LHCN-M2 (cell line): ENCODE measurements at places on chromosomes 1 and 21.
A peak's percentile ranks its signal among the peaks of the same experiment; 100 is the strongest.

GRCh38 chr1:111346089-111346885, 55.6 kb downstream of the CHIA start:
- DNase-seq, result peak; percentile 83

- DNase-seq, result no peak
Observed at GRCh38 chr1:228216371-228217320, 8.8 kb downstream of the OBSCN start.

- no peak for DNase-seq
Observed at GRCh38 chr1:151039521-151039920, 3.1 kb downstream of the BNIPL start.

- DNase-seq, result peak; percentile 76
Observed at GRCh38 chr1:100955322-100955721, 59.4 kb downstream of the SLC30A7 start.

DNA sequence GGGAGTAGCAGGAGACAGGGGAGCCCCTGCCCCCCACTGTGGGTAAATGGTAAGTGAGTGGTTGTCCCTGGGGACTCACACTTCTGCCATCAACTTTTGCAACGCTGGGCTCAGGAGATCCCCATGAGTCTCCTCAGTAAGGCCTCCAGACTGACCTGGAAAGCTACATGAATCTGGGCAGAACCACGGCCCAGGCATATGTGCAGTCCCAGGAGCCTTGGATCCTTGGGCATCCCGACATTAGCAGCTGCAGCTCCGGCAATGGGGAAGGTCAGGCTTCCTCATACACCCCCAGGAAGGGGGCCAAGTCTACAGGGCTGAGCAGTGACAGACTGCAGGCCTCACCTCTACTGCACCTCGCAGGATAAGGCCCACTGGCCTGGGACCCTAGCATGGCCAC, 868.7 kb upstream of the ADGRL4 start:
- no peak for DNase-seq

GRCh38 chr1:193085263-193085662, 20.0 kb downstream of the GLRX2 start:
- DNase-seq, result no peak

GRCh38 chr1:244614113-244614836, 38.7 kb upstream of the DESI2 start:
- DNase-seq, result peak; percentile 3

DNA sequence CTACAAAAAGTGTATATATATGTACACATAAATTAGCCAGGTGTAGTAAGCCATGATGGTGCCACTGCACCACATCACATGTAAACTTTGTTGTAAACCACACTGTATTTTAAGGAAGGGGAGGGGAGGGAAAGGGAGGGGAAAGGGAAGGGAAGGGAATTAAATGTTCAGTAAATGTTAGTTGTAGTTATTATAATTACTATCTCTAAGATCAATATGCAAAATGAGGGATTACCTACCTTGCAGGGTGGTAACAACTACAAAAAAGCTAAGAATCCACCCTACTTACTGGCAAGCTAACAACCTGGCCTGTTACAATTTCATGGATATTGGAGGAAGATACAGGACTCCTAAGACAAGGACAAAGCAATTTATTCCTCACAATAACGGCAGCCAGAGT, 17.7 kb downstream of the FAF1 start:
- DNase-seq, result no peak

DNA sequence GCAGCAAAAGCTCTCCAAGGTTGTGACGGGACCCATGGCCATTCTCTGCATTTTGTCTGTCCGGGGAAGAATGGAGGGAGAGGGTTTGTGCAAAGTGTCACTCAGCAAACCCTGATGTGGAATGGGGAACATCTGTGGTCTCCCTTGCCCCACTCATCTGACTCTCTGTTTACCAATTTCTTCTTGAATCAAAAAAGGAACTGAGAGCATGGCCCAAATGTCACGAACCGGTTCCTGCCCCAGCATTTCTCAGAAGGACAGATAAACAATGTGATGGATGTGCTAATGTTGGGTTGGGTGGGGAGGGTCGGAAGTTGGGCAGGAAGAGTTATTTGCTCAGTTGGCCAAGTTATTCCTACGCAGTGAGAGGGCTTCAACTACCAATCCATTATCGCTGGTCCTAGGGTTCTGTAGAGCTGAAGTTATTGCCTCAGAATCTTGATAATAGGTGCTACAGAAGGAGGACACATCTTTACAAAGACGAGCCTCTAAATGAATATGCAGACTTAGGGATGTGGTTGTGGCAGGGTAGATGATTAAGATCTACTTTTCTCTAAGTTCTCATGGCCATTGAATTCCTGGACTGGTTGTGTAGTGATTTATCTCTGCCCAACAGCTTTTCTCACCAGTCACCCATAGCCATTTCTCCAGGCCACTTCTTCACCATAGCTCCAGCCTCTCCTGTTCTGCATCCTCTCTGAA, 9.6 kb upstream of the DUSP12 start:
- no peak for DNase-seq

DNA sequence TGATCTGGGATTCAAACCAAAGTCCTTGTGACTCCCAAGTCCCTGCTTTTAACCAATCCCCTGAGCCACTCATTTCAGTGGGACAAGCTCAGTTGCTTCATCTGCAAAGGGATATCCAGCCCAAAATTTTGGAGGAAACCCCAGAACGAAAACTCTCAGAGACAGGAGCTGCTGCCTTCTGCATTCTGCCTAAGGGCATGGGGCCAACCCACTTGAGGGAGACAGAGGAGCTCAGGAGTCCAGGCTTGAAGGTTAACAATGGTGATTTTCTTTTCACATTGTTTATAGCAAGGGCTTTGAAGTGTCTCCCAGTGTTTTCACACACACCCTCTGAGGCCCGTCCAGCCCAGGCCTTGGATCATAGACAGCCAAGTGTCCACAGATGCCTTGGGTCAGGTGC, 148.1 kb upstream of the CTTNBP2NL start:
- no peak for DNase-seq

GRCh38 chr1:26771643-26772321, 16.0 kb upstream of the PIGV start:
- peak; percentile 94 for DNase-seq

GRCh38 chr21:17949421-17949820, 130.3 kb upstream of the C21orf91 start:
- no peak for DNase-seq

DNA sequence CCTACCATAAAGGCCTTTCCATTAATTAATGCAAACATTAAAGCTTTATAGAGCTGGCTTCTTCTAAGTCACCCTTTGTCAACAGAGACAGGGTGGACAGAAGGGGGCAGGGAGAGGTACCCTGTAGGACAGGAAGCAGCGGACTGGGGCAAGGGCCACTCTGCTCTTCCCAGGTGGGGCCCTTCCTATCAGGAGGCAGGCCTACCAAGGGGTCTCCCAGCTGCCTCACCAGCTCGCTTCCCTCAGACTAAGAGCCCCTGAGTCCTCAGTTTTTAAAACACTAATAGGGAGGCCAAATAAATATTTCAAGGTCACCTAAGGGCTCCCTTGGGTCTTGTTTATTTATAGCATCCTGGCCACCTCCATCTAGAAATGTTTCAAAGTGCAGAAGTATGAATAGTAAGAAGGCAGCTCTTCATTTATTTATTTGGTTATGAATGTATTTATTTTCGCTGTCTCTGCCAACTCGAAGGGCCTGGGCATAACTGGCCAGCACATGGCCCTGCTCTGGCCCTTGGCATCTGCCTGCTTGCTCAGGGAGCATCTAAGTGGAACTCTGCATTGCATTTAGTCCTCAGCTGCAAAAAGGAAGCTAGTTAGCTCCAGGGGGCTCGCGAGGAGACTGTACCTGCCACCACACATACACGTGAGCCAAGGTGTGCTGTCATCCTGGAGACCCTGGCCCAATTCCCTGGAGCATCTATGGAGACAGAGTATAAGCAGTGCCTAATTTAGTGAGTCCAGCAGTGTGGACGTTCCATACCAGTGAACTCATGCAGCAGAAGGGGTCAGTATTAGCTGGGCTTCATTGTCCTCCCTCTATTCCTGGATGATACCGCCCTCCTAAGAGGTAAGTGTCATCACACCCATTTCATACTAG, 395.1 kb upstream of the VAMP3 start:
- DNase-seq, result no peak

DNA sequence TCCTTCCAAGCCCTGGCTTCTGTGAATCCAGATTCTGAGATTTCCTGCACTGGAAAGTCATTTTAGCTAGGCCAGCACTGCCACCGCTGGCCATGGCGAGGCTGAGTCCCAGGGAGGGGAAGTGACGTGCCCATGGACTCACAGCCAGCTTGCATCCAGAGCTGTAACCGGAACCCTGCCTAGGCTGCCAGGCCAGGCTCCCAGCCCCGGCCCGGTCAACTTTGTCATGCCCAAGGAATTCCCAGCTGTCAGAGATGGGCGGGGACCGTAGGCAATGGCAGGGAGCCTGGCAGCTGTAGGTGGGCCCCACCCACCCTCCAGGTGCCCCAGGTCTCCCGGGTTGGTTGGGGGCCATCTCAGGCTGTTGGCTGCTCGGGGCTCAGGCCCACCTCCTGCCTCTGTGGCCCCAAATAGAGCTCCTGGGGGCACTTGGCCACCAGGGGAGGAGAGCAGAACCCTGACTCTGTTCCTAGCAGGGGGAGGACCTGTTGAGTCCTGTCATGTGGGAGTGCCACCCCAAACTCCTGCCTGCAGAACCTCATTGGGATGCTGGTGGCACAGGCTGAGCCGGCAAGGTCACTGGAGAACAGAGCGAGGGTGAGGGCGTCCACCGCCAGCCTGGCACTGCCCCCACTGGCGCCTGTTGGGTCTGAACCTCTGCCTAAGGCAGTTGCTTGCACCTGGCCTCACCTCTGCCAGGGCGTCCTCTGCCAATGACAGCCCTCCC, 57.8 kb downstream of the FOXO6 start:
- DNase-seq, result peak; percentile 94

GRCh38 chr1:31633117-31633516, 11.6 kb downstream of the PEF1 start:
- DNase-seq, result no peak

GRCh38 chr1:64946916-64947315, 19.4 kb downstream of the JAK1 start:
- DNase-seq, result no peak

GRCh38 chr1:22752339-22752738, 41.7 kb downstream of the EPHB2 start:
- DNase-seq, result no peak

- no peak for DNase-seq
Observed at GRCh38 chr21:40840401-40841125, 6.4 kb downstream of the DSCAM start.

GRCh38 chr1:36590264-36590663, 107.6 kb upstream of the CSF3R start:
- DNase-seq, result no peak

DNA sequence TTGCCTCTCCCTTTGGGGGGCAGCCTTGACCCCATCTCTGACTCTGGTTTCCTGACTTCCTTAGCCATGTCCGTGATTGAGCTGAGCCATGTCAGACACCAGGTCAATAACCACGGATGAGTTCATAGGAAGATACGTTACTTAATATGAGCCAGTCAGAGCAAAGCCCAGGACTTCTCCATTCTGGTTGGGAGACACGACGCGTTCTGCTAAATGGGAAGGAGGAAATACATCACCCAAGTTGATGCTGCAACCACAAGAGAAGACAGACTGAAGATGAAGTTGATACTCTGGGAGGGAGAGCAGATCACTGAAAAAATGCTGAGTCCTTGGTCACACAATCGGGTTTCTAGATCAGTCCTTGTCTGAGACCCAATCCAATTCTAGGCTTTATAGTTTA, 90.9 kb downstream of the MATN1 start:
- DNase-seq, result no peak

DNA sequence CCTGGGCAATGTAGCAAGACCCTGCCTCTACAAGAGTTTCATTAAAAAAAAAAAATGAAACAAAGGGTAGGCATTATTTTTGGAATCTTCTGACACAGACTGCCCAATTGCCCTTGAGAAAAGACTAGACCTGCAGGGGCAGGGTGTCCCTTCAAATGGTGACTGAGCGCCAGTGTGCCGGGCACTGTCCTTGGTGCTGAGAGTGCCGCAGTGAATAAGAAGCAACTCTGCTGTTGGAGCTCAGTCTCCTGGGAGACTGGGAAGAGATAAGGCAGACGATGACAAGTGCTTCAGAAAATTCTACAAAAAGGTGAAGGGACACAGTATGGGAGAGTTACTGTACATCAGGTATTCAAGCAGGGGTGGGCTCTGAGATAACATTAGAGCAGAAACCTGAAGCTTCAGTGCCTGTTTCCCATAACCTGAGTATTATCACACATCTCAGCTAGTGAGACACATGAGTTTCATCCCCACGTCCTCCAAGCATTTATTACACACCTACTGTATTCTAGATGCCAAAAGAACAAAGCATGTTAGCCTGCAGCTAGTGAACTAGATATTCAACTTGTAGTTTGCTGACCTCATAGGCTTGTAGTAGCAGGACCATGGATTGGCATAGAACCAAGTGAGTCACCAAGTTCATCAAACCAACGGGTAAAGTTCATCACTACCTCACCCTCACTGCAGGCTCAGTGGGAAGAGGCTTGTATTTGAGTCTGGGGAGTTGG, 18.4 kb upstream of the RPL11 start:
- peak; percentile 70 for DNase-seq

GRCh38 chr1:30461640-30462039, 261.7 kb downstream of the MATN1 start:
- no peak for DNase-seq

DNA sequence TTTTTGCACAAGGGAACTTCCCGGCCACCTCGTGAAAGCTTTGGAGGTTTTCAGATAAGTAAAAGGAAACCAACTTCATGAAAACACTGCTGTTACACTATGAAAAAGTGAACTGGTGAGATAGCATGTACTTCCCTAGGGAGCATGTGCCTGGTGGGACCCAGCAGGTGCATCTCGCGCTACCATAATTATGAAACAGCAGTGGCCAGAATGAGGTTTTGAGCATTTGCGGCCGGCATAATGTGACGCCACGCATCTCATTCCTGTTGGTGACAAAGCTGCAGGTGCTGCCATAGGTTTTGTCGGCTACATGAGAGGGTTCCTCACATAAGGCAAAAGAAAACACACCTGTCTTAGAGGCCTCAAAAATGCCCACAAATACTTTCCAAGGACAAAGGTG, 1.7 kb downstream of the KRTAP10-3 start:
- DNase-seq, result no peak

GRCh38 chr1:182890927-182891610, 51.9 kb downstream of the DHX9 start:
- no peak for DNase-seq

DNA sequence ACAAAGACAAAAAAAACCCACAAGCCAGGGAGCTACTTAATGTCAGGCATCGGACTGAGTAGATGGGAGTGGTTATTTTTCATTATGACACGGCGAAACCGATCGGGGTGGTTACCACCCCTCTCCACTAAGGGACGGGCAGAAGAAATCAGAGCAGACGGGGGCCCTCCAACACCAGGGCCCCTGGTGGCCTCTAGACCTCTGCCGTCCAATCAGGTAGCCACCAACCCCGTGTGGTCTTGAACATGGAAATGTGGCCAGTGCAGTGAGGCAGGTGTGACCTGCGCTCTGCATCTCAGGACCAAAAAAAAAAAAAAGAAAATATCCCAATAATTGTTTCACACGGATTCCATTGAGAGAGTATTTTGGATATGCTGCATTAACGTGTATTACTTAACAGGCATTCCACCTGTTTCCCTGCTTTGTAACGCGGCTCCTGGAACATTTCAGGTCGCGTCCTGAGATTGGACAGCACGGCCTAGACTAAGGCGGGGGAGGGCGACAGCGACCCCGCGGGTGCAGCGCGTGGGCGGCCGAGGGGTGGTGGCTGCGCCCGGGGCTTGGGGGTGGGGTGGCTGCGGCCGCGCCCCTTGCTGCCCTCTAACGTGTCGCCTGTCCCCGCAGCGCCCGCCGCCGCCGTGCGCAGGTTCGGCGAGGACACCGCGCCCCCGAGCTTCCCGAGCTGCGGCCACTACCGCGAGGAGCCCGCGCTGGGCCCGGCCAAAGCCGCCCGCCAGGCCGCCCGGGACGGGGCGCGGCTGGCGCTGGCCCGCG, 48.3 kb downstream of the SIM2 start:
- no peak for DNase-seq

GRCh38 chr1:39258146-39258924, 53.8 kb downstream of the MACF1 start:
- peak; percentile 65 for DNase-seq
